NCI-H510A (cell line): ENCODE measurements at places on chromosomes 12 and 14.

DNA sequence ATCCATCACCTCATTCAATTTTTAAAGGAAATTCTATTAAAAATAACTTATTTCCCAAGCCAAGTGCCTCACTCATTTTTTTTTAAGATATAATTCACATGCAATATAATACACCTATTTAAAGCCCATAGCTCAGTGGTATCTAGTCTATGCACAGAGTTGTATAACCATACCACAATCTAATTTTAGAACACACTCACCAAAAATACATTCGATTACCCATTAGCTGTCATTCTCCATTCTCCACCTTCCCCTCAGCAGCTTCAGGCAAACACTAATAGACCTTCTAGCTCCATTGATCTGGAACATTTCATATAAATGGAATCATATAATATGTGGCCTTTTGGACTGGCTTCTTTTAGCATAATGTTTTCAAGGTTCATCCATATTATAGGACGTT is 49.5 kb downstream of the CLMN start:
- DNase-seq, result no peak

GRCh38 chr14:68297876-68298468 is 478.4 kb downstream of the RAD51B start:
- DNase-seq, result no peak

- no peak for DNase-seq
Measured at GRCh38 chr12:69324797-69325466, 23.2 kb upstream of the LYZ start.

GRCh38 chr12:94516985-94517384 is 57.3 kb upstream of the CEP83 start:
- no peak for DNase-seq

DNA sequence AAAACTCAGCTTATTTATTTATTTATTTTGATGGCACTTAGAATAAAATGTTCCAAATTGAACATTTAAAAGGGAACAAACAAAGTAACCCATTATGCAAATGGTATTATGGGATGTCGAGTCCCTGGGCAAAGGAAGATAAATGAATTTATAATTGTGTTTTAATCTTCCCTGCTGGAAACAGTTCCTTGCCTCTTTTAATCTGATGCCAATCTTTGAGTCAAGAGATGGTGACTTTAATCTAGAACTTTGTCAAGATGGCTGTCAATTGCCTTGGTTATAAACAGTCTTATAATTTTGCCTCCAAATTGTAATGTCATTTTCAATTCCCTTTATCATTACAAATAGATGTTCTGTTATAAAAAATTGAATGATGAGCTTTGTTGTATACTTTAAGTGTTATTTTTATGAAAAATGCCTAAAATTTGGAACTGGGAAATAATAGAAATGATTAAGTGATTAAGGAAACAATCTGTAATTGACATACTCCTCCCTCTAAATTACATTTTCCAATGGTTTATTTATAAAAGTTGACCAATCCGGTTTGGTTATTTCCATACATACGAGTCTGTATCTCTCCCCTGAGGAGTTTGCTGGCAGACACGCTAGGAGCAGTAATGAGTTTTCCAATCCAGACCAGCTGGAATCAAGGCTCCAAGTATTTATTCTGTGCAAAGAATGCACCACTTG is 134.9 kb upstream of the FRMD6 start:
- DNase-seq, result no peak

- DNase-seq, result no peak
Measured at GRCh38 chr12:104850781-104851180, 107.3 kb downstream of the SLC41A2 start.

DNA sequence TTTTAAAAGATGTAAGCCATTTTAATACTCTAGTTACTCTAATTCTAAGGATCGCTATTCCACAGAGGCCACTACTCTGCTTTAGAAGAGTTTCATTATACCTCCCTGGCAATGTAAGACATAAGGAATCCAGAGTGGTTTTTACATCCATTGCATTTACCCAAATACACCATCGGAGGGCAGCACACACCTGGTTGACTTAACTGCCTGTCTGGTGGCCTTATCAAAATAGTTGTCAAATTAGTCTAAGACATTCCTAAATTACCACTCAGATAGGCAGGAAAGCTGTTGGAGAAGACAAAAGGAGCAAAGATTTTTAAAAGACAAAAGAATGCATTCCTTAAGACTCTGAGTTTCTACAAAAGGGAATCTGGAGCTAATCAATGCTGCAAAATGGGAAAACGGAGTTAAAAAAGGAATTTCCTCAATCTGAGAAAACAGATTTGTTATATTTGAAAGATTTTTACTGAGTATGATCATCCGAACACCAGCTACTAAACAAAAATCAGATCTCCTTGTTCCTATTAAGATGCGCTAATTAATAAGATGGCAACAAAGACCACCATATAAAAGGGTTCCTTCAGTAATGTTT is 33.8 kb upstream of the FGD4 start:
- DNase-seq, result no peak

DNA sequence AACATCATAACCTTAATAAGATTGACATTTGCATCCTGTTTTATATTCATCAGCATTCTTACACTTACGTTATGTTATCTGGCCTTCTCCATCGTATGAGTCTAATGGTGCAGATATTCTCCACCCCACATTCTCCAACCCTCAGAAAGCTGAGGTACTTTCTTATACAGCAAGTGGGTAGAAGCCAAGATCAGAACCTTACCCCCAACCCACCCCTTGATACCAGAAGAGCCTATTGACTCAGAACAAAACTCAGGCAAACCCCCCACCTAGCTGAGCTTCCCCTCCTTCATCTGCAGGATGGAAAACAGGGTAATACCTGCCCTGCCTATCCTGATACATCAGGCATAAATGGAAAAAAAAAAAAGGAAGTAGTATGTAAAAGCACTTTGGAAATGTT is 77.6 kb downstream of the DPF3 start:
- DNase-seq, result no peak

DNA sequence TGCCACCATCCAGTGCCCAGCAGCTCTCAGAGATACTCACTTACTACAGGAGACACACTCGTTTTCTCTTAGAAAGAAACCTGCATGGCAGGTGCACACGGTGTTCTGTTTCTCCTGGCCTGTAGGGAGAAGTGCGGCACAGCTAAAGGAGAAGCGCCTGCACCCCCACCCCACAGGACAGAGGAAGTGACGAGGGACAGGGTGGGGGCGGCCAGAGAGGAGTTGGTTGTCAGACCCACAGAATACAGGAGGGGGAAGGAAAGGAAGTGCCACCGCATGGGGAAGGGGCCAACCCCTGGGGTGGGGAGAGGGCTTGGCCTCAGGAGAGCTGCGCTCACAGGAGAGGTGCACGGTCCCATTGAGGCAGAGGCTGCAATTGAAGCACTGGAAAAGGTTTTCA is 8.8 kb downstream of the TNFRSF1A start:
- no peak for DNase-seq

DNA sequence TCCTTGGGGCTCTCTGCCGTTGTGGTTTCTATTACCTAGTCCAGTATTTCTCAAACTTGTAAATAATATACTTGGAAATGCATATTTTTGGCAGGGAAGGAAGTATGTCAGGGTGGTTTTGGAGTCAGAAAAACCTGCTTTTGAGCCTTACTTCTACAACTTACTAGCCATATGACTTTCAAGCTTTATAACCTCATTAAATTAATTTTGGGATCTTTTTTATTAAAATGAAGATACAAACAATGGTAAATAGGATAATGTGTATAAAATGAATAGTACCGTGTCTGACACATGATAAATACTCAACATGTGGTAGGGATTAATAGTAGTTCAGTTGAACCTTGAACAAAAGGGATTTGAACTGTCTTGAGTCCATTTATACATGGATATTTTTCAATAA is 406.3 kb downstream of the ATP23 start:
- no peak for DNase-seq

GRCh38 chr14:105600939-105601359 is 74.6 kb downstream of the TMEM121 start:
- DNase-seq, result no peak

DNA sequence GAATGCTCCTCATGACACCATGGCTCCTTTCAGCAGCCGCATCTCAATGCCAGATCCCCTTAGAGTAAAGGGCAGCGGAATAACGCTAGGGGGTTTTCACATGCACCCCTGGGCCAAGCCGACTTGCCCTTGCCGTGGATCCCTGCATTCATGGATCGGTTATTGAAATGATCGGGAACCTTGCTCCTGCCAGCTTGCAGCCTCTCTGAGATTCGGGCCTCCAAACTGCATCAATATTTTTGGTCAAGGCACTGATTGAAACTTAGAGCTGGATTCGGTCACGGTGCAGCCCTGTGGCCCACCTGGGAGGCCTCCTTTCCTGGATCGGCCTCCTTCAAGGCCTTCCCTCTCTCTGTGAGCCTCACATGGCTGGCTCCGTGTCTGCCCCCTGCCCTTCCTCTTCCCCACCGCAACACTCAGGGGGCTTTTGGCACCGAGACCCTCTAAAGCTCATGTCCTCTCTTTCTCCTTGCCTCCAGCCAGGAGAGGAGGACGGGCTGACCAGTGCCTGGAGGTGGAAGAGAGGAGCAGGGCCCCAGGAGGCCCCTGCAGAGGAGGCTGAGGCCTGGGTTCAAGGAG is 1.8 kb downstream of the PTPN6 start:
- DNase-seq, result no peak

DNA sequence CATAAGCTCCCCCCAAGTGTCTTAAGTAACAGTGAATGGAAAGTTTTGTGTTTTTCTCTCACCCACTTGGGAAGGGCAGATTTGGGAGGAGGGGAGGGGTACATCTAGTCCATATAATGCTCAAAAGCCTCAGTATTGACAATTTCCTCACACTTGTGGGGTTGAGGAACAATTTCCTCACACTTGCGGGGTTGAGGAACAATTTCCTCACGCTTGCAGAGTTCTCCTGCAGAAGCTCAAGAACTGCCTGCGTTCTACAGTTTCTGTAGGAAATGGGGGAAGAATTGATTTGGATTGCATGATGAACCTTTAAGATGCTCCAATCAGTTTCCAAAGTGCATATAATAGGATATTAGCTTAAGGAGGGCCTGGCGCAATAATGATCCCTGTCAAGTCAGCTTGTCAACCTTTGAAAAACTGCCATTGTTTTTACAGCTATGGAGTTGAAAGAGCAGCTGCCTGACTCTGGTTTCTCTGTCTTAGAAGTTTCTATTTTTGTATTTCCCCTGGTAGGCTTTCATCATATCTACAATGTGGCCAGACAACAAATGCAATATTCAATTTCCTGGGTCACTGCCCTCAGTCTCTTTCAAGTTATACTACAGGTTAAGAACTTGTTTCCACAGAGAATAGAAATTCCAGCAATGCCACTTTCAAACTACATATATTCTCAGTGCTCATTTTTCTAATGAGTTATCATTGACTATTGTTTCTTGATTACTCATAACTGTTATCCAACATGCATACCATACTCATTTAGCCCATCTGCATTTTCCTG is 66.5 kb downstream of the PLEKHG7 start:
- no peak for DNase-seq

- no peak for DNase-seq
Measured at GRCh38 chr12:65810036-65810435, 14.2 kb upstream of the HMGA2 start.

GRCh38 chr12:49917788-49918173 is 14.1 kb upstream of the FAIM2 start:
- peak; percentile 28 for DNase-seq

GRCh38 chr12:89544681-89545184 is 18.9 kb upstream of the POC1B start:
- DNase-seq, result peak; percentile 71

DNA sequence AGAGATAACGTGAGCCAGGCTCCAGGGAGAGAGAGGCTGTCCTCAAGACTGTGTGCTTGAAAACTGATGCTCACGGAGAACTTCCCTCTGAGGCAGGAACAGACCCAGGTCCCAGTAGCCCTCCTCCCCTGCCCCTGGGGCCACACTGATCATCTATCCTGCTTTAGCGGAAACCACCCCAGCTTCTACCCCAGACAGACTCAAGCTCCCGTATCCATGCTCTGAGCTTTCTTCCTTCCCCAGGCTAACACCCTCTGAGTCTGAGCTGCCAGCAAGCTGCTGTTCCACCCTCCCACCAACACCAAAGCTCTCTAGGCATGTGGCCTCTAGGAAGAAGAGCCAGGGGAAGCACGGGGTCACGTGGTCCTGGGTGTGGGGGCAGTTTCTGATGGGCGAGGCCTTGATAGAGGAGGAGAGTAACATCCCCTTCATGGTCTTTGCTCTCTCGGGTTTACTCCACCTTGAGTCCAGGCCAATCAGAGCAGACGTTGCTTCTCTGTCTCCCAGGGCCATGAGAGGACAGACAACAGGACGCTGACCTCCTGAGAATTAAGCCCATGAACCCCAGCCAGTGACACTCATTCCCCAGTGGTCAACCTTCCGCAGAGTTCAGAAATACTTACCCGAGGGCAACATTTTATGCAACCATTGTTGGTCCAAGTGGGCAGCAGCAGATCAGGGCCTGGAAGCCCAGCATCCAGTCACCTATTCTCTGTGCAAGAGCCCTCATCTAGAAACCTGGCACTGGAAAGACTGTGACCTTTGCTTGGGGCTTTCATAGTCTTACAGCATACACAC is 1.4 kb downstream of the PCK2 start:
- peak; percentile 60 for DNase-seq

GRCh38 chr14:81449114-81449513 is 49.0 kb upstream of the STON2 start:
- DNase-seq, result no peak

DNA sequence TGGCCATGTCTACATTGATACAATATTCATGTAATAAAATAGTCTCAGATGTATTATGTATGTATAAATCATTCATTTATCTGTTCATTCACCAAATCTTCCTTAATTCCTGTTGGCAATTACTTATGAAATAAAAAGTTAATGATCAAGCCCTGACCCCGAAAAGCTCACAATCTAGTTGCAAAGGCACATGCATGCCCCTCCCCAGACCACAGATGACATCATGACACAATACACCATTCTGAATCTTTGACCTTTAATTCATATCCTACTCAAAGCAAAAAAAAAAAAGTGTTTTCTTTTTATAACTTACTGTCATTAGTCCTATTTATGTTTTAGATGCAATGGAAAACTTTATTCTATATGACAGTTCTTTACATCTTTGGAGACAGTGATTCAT is 346.9 kb downstream of the PRKD1 start:
- no peak for DNase-seq

GRCh38 chr14:71166180-71166837 is 259.1 kb downstream of the PCNX1 start:
- no peak for DNase-seq

DNA sequence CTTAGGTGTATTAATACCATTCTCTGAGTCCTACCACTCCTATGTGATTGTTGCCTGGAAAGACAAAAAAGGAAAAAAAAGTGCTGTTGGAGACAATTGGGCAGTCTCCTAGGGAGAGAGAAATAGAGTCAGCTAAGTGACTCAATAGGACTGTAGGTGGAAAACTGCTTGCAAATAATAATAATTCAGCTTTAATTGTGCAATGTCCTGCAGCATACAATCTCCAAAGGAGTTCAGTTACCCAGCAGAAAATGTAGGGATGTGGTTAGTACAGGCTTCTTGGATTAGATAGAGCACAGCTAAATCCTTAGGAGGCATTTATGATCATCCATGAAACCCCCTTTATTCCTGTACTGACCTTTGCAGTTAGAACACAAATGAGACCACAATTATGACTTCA is 3.0 kb upstream of the SRSF9 start:
- DNase-seq, result no peak
